ENCODE measurements at places on chromosomes 6 and 20. TPM values are rescaled to one million over a fixed set of nuclear protein-coding genes. Genes with fewer than 3 reads are reported as not detected.

DNA sequence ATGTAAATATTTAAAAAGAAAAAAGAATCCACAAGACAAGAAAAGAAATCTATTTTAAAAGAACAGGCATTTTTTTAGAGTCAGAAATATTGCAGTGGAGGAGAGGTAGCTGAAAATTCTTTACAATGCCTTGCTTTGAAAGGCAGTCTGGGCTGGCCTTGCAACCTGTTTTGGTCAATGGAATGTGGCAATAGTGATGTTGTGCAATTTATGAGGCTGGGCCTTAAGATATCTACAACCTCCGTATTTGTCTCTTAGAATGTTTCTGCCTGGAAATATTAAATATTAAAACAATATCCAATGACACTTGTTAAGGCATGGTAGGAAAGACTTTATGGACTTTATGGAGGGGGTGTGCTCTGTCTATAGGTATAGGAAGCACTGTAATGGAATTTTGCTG is 14.8 kb upstream of the SCGN start:
- no peak for DNase-seq

- no peak for DNase-seq
These were observed 29.8 kb upstream of the PIM1 start for GRCh38 chr6:37140145-37140544.

DNAH8 gene
- total RNA-seq: not detected

TGM3 gene
- total RNA-seq: not detected
